ENCODE measurements at places on chromosomes 16 and 17.

- DNase-seq = no peak
Observed at GRCh38 chr17:74205274-74205673, 1.8 kb downstream of the RPL38 start.

DNA sequence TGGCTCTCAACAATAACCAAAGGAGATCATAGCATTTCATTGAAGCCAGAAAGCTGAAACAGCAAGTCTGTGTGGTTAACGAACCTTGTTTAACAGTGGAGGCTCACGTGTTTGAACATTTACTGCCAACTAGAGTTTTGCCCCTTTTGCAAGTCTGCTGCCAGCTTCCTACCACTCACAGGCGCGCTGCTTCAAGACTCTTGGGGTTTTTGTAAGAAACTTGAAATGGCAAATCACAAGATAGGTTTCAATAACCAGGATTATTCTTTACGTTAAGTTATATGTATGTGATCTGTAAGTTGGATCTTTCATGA lies 1.2 kb downstream of the SNTB2 start:
- peak; percentile 80 for DNase-seq

GRCh38 chr17:76277300-76278267 lies 12.4 kb downstream of the UBALD2 start:
- DNase-seq = no peak

DNA sequence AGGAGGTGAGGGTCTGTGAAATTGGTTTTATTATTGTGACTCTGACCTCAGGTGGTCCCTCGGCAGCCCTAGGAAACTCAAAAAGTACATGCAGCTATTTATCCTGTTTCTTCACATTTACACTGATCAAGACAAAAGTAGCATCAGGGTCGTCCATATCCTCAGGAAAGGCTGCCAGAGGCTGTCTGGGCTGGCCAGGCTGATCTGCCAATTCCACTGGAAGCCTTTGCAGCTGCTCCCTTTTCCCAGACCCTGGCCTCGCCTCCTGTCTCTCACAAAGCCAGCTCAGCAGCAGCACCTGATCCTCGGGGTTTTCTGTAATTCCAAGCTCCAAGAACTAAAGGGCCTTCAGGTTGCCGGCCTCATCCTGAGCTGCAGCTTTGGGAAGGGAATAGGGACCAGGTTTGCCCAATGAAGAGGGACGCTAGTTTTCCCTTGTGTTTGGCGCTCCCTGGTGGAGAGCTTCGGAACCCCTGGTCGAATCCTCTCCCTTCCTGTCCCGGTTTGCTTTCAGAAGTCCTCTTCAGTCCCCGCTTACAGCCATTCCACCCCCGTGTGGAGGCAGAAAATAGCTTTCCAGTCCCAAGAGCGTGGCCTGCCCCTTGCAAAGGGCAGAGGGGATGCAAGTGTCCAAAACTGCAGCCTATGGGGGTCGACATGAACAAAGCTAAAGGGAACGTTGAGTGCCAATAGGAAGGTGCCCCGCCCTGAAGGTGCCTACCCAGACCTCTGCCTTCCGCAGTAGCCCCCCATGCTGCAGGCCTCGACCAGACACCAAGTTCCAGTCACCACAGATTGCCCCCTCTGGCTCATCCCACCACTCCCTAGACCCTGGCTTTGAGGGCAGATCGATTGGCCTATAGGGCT lies 13.4 kb downstream of the MFSD6L start:
- peak; percentile 24 for DNase-seq

All from T-helper 2 cell (primary cell).